ENCODE measurements at places on chromosomes 3 and 15.

DNA sequence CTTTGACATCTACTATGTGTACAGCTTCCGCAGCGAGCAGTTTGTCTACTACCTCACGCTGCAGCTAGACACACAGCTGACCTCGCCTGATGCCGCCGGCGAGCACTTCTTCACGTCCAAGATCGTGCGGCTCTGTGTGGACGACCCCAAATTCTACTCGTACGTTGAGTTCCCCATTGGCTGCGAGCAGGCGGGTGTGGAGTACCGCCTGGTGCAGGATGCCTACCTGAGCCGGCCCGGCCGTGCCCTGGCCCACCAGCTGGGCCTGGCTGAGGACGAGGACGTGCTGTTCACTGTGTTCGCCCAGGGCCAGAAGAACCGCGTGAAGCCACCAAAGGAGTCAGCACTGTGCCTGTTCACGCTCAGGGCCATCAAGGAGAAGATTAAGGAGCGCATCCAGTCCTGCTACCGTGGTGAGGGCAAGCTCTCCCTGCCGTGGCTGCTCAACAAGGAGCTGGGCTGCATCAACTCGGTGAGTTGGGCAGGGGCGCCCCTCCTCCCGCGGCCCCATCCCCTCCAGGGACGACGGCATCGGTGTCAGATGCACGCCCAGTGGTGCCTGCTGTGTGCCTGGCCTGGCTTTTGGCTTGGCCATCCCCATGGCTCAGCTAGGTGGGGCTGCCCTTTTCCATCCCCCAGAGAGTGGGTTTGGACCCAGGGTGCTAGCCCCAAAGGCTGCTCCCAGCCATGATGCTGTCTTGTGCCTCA, 6.6 kb downstream of the PLXNA1 start:
- DNase-seq, result no peak

- DNase-seq, result no peak
Measured at GRCh38 chr3:139111392-139112229, 66.9 kb upstream of the PRR23C start.

GRCh38 chr3:184134746-184135148, 411 bp upstream of the EIF2B5 start:
- no peak for DNase-seq

DNA sequence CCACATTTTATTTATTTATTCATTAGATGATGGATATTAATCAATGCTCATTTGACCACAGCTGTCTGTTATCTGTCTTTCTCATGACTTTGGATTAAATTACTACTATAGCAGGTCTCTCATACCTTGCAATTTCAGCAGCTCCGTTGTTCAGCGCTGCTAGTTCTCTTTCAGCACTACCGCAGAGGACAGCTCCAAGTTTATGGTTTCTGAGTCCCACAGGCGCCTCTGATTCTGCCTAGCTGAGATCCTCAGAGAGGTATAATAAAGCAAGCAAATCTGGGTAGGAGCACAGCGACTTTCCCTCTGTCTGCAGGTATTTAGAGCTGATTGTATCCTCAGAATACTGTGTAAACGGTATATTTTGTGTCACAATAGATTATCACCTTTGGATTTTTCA, 204.9 kb downstream of the CNTN4 start:
- DNase-seq, result no peak

DNA sequence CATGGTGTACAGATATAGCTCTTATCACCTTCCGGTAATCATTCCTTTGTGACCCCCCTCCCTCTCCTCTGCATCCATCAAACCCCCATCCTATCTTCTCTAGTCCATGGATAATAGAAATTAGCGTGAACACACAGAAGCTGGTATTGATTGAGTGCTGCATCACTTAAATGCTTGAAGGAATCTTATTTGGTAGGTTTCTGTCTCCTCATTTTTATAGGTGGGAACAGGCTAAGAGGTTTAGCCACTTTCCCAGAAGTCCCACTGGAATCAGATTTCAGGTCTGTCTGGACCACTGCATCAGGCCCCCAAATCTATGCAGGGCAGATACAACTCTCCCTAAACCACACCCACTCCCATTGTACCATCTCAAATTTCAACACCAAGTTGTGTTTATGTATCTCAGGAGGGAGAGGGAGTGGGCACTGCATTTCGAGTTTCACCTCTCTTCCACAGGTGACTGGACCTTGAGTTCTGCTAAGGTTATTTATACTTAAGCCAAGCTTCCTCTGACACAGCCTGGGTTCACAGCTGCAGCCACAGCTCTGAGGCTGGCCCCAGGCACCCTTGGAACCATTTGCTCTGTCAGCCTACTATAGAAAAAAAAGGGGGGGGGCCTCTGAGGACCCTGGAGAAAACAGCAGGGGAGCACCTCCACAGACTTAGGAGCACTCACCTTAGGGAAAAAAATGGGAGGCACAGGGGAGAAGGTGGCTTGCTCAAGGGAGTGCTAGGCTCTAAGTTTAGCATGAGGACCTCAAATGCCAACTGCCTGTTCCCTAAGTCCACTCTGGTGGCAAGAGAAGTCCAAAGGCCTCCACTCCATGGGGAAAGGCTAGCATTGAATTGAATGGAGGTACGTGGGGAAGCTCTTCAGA, 2.1 kb upstream of the NMB start:
- DNase-seq, result no peak

- no peak for DNase-seq
Measured at GRCh38 chr15:95501865-95502264, 828.6 kb upstream of the NR2F2 start.

DNA sequence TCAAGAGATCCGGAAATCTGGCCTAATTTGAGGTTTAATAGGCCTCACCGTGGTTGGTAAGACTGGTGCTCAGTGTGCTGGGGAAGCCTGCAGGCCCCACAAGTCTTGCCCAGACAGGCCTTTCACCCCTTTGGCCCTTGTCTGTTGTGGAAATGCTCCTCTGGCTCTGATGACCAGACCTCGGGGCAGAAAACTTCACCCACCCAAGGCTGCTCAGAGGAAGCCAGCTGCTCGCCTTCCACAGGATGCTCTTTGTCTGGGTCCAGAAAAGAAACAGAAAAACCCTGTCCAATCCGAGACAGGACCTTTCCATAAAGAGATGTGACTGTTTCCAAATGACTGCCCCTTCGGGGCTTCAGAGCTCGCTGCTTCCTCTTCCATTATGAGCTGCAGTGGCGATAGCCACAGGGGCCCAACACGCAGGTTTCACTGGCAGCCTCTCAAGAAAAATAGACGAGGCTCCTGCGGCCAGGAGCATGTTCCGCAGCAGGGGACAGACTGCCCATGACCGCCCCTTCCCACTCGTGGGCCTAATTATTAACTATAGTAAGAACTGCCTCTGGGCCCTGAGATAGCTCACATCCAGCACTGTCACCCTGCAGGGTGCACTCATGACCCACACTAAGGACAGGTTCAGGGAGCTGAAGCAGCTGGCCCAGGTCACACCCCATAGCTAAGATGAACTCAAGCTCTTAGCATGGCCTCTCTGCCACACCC, 6.8 kb upstream of the SNX22 start:
- DNase-seq, result no peak

GRCh38 chr3:53802256-53802880, 43.9 kb downstream of the CHDH start:
- no peak for DNase-seq

- DNase-seq, result no peak
Measured at GRCh38 chr3:4981294-4981664, 2.0 kb downstream of the BHLHE40 start.

DNA sequence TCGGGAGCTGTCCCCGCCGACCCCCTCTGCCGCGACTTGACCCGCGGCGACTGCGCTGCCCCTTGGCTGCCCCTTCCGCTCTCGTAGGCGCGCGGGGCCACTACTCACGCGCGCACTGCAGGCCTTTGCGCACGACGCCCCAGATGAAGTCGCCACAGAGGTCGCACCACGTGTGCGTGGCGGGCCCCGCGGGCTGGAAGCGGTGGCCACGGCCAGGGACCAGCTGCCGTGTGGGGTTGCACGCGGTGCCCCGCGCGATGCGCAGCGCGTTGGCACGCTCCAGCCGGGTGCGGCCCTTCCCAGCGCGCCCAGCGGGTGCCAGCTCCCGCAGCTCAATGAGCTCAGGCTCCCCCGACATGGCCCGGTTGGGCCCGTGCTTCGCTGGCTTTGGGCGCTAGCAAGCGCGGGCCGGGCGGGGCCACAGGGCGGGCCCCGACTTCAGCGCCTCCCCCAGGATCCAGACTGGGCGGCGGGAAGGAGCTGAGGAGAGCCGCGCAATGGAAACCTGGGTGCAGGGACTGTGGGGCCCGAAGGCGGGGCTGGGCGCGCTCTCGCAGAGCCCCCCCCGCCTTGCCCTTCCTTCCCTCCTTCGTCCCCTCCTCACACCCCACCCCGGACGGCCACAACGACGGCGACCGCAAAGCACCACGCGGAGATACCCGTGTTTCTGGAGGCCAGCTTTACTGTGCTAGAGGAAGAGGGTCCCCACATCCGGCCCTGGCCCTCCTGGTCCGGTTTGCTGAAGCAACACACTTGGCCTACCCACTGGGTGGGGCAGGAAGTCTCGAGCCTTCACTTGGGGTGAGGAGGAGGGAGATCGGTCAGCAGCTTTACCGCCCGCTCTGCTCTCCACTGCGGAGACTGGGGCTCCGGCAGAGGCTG, at the start of gene RASSF1:
Gene RASSF1, minus strand, starts transcription at position 389 of the 882 bp plus-strand sequence. Its CDS starts 31 bp downstream, at position 358.
- DNase-seq, result no peak

DNA sequence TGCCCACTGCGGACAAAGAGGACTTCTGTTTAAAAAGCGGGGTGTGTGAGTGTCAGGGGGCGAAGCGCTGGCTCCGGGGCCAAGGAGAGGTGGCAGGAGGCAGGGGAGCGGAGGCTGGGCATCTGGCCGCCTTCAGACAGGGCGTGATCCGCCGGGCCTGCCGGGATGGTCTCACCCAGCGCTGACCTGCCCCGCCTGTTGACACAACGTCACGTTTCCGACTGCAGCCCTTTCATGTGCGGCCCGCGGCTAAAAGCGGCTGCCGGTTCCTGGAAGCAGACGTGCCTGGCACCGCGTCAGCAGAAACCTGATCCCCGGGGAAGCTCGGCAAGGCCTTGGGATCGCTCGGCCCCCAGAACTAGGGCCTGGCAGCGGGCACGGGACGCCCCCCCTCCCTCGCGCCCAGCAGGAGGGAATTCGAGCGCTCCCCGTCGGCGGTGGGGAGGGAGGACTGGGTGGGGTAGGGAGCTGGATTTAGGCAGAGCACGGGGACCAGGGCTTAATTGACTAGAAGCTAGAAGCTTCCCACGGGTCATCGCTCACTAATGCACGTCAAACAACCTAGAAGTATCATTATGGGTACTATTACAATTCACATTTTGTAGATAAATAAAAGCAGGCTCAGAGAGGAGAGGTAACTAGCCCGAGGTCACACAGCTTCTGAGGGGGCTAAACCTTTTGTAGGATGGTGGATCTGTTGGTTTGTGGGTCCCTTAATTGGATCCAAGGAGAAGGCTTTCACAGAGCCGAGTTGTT, 7.7 kb downstream of the BHLHE40 start:
- DNase-seq, result peak; percentile 93

DNA sequence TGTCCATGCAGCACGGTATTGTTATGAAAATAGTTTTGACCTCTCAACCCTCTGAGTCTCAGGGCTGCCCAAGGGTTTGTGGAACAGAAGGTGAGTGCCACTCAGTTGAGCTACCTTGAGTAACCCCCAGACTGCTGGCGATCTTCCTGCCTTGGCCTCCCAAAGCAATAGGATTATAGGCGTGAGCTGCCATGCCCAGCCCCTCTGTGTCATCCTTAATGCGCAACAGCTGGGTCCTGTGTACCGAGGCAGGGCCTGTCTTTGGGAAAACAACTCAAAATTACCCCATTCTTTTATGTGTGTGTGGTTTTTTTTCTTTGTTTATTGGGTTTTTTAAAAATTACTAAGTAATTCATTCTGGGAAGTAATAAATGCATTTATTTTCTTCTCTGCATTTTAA, 78.3 kb upstream of the TPM1 start:
- no peak for DNase-seq

- no peak for DNase-seq
Measured at GRCh38 chr3:85148036-85148435, 189.2 kb downstream of the CADM2 start.

- DNase-seq, result no peak
Measured at GRCh38 chr3:15726043-15726442, 71.7 kb downstream of the ANKRD28 start.

DNA sequence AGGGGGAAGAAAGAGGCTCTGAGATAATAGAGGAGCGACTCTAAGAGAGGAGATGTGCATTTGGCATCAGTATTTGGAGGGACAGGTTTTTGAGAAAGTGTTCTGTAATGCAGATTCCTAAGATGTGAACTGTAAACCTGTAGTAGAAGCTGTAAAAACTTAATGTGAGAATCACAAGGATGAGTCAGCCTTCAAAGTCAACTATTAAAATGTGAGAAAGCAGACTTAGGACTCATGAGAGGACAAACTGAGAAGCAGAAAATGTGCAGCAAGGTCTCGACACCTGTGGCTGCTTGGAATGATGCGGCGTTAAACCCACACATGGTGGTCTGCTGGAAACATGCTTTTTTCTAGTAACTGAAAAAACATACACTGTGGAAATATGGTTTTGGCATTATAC, 36.0 kb downstream of the USP13 start:
- no peak for DNase-seq
